ENCODE measurements at places on chromosomes 2 and 18.

GRCh38 chr2:197498235-197498936, 1.3 kb downstream of the HSPD1 start:
- DNase-seq: no peak

- no peak for DNase-seq
Observed at GRCh38 chr2:80361904-80362303, 57.4 kb upstream of the LRRTM1 start.

- no peak for DNase-seq
Observed at GRCh38 chr2:239438995-239439753, 38.4 kb upstream of the HDAC4 start.

DNA sequence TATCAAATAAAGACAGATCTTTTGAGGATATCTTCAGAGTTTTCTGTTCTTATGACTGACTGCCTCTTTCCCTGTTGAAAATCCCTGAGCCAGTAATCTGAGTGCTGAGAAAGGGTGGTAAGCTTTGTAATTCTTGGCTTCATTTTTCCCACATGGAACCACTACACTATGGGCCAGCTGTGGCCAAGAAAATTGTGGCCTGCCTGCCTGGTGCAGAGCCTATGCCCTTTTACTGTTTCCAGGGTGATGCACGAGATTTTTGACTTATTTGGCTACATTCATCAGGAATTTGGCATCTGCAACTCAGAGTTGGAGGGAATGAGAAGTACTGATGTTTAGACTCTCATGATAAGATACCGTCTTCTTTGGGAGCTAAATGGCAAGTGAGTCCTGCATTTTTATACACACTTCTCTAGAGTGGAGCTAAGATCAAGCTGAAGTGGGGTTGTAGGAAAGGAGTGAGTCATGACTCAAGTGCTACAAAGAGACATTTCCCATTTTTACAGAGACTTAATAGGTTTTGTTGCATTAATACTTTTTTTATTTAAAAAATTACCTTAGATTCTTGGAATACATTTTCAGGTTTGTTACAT, 328.2 kb upstream of the CDH7 start:
- no peak for DNase-seq

DNA sequence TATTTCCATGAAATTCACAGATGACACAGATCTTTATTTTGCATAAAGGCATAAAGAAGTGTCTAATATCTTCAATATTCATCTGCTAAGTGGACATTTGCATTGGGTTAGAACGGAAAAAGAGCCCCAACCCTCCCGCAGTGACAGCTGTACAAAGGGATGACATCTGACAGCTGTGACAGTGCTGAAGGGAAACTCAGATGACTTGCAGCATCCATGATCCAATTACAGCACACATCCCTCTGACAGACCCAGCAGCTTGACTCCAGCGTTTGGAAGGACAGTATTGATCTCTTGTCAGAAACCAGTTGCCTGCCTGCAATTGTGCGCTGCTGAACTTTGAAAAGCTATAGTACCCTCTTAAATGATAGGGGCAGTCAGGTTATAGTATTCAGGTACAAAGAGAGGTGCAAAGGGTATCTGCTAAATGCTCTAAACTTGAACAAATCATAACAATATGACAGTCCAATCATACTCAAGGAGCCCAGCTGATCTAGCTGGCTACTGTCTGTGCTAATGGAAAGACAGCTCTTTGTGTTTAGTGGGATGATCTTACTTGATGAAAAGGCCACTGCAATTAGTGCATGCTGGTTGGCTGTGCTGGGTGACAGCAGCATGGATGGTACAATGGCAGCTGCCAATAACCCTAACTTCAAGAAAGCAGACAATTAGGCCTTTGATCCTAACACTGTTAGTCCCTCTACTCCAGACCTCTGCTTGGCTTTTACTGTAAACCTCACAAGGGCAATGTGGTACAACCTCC, 599.2 kb downstream of the NR4A2 start:
- DNase-seq: no peak

GRCh38 chr2:240136013-240136670, at the start of gene COPS9:
TSS of gene COPS9 (minus strand) at chr2:240136305. CDS start at chr2:240136284, 21 bp downstream.
- peak; percentile 72 for DNase-seq

DNA sequence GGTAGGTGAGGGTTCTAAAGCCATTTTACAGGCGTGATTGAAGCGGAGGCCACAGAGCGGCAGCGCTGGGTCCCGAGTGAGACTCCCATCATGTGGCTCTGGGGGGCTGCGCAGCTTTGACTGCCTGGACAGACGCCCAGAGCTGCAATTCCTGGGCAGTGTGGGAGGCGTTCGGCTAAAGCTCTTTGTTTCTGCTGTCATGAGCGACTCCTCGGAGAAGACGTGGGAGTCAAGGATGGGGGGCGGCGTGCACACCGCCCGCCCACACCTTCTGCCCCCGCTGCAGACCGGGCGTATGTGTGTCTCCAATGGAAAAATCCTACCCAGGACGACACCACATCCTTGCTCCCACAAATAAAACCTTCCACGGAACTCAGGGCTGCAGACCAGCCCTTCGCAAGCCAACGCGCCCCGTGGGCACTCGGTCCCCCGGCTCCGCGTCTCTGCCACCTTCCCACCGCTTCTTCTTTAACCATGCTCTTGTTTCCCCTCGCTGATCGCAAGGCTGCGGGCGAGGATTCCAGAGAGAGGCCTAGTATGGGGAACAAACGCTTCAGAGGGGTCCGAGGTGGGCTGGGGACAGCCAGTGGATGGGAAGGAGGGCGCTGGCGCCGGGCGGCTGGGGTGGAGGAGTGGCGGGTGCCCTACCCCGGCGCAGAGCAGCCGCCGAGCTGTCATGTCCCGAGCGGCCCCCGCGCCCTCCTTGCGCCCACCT, 680 bp upstream of the LBH start:
- no peak for DNase-seq

- no peak for DNase-seq
Observed at GRCh38 chr18:24187689-24188088, 48.8 kb downstream of the CABYR start.

GRCh38 chr2:118834440-118834810, 13.0 kb downstream of the EN1 start:
- no peak for DNase-seq

- DNase-seq: no peak
Observed at GRCh38 chr2:199704358-199705238, 146.4 kb downstream of the FTCDNL1 start.

- DNase-seq: no peak
Observed at GRCh38 chr2:215002500-215002899, 135.9 kb downstream of the ABCA12 start.

- no peak for DNase-seq
Observed at GRCh38 chr2:30721668-30722647, 85.3 kb downstream of the CAPN13 start.

DNA sequence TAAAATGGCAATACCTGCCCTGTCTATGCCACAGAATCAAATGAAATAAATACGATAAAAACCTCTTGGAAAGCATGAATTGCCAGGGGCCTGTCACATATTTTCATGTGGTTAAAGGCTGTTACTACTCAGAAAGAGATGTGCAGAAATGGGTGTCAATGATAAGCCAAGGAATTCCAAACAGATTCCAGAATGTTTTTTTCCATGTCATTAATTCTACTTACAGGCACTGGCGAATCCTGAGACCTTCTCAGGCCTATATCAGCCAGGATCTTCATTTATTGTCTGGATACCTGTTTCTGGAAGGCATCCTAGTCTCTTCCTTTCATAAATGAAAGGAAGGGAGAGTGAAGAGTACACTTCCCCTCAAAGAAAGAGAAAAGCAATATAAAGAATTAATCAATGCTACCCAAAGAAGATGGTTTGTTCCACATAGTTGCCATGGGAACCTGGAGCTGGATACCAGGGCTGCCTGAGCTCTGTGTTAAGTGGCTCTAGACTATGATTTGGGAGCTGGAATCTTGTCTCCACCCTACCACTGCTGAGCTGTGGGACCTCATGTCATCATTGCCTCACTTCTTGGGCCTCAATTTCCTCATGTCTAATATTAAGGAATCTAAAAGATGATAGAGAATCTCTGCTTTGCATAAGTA, 335.1 kb upstream of the SKOR2 start:
- no peak for DNase-seq

GRCh38 chr2:124027182-124027581, 2.1 kb downstream of the CNTNAP5 start:
- DNase-seq: no peak

- no peak for DNase-seq
Observed at GRCh38 chr2:176637486-176638166, 368.4 kb downstream of the MTX2 start.

GRCh38 chr2:26576565-26577441, 64.4 kb downstream of the CIB4 start:
- no peak for DNase-seq
